ENCODE measurements at places on chromosomes 7 and 10.

DNA sequence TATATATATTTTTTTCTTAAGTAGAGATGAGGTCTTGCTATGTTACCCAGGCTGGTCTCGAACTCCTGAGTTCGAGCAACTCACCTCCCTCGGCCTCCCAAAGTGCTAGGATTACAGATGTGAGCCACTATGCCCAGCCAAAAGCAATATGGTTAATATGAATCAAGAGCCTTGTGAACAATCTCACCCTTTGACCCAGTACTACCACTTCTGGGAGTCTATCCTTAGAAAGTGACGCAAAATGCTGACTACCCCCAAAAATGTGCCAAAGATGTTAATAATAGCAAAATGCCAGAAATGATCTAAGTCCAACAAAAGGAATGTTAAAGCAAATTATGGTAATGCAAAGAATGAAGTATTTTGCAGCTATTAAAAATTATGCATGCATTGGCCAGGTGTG, 44.3 kb downstream of the HOXA1 start:
- DNase-seq, result no peak

GRCh38 chr7:27515933-27516332, 146.8 kb downstream of the HIBADH start:
- DNase-seq, result no peak

DNA sequence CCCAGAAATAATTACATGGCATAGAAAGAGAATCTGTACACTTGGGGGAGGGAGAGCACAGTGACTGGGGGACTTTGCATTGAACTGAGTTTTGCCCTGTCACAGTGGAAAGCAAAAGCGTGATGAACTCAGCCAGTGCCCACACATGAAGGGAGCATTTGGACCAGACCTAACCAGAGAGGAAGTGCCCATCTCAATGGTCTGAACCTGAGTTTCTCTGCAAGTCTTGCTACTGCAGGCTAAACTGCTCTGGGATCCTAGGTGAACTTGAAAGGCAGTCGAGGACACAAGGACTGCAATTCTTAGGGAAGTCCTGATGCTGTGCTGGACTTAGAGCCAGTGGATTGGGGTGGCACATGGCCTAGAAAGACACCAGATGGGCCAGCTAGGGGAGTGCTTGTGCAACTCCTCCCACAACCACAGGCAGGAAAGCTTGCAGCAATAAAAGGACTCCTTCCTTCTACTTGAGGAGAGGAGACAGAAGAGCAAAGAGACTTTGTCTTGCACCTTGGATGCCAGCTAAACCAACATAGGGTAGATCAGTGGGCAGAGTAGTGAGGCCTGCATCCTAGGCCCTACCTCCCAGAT, 259.0 kb downstream of the GRM8 start:
- no peak for DNase-seq

- DNase-seq, result no peak
Measured at GRCh38 chr7:129950933-129951225, 1.9 kb downstream of the UBE2H start.

DNA sequence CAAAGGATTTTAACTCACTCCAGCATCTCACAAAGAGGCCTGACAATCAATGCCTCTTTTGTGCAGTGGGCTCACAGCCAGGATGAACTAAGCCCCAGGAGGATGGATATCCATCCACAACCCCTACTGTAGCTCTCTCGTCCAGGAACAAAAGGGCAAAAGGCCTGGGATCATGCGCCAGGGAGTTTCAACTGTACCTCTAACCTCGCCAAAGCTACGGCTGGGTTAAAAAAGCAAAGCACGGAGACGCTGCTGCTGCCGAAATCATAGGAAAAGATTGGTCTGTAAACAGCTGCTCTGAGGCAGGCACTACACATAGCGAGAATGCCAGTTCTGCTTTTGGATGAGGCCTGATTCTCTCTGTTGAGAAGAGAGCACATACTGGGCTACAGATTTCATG, 32.1 kb downstream of the VSTM4 start:
- no peak for DNase-seq

DNA sequence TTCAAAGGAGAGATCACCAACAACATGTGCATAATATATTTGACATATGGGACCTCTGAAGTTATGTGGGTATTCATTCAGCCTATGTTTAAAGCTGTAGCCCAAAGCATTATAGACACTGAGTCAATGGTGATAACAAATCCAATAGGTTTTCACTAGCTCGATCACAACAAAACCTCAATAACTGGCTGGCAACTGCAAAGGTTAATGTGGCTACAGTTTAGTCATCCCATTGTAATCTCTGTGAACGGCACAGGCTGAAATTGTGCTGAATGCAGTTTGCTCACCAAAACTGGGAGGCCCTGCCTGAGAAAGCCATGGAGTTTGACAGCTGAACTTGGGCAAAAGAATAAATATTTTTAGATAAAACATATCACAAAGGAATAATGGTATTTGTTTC, 152.4 kb upstream of the ADO start:
- DNase-seq, result peak; percentile 75

GRCh38 chr10:132468651-132469050, 68.9 kb upstream of the INPP5A start:
- DNase-seq, result no peak

Data from ELR (cell line).